ENCODE measurements at places on chromosomes 2 and 18. TPM values are rescaled to one million over a fixed set of nuclear protein-coding genes. Genes with fewer than 3 reads are reported as not detected.

GRCh38 chr2:235025800-235026536 lies 74.2 kb downstream of the SH3BP4 start:
- DNase-seq = peak; percentile 88

GRCh38 chr2:126515471-126515870 lies 140.5 kb upstream of the GYPC start:
- DNase-seq = no peak

DNA sequence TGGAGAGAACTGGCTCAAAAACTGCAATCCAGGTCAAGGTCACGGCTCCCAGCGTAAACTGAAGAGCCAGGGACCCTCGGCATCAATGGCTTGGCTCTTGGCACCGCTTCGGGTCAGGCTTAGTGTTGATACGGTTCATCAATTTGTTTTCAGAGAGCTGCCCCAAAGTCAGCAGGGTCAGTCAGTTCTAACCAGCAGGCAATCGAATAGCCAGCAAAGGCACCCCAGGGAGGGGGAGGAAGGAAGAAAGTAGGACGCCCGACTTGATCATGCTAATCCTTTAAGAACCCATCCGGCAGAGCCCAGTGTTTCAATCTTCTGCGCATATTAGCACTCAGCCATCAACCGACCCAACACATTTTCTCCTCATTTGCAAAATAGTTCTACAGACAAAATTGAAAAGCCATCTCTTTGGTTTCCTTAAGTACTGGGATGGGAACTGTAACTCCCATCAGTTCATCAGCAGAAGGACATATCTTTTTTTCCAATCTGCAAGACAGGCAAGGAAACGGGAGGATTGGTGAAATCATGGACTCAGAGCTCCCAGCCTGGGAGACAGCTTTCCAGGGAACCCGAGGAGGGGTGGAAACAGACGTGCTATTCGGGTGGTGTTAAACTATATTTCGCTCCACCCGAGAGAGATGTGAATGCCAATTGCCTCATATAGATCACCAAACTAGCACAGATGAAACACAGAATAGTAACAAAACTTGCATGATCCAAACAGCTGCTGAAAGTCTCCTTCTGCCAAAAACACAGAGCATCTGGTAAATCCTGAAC lies 40.7 kb upstream of the CABLES1 start:
- DNase-seq = no peak

The REEP1 gene
- total RNA-seq = under 0.01 TPM

The HTRA2 gene
- total RNA-seq = 28.1 TPM

The FOXI3 gene
- not detected for total RNA-seq

The COL5A2 gene
- total RNA-seq = 257 TPM

Measured in IMR-90 (cell line).